Cerebellar nuclear complex (tissue), 1 donor: ENCODE measurements at places on chromosomes 16 and 17.

DNA sequence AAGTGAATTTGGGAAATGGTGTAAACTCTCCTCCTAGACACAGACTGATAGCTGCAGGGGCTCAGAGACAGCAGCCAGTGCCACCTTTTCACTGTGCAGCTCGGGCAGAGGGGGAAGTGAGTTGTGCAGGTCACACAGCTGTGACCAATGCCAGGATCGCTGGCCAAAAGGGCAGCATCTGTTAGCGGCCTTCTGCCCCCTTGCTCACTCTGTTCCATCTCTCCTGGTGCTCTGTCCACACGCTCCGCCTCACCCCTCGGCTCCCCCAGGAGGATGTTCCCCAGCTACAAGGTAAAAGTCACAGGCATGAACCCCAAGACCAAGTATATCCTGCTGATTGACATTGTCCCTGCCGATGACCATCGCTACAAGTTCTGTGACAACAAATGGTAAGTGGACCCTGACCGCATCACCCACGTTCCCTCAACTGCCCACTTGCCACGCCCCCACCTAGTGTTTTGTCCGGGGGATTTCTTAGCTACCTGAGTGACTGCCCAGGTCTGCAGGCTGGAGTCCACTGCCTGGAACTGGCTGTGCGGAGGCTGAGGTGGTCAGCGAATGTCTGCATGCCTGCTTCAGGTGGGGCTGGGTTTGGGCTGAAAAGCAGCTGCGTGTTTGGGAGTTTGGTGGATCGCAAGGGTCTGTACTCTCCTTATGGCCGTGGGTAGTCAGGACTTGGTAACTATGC, 13.5 kb downstream of the TBX4 start:
- no peak for DNase-seq

GRCh38 chr16:65728652-65729051, 606.8 kb upstream of the CDH11 start:
- no peak for DNase-seq

DNA sequence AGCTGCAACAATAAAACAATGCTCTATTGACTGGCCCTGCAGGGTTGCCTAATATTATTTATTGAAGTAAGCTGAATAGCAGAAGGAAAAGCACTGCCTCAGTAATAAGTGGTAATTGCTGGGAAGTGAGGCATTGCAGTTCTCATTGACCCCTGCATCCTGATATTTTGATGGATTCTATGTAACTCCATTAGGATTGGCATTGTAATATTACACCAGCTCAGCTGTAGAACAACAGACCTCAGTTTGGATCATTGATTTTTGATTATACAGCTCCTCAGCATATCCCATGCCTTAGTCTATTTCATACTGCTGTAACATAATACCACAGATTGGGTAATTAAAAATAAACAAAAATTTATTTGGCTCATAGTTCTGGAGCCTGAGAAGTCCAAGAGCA, 650.6 kb upstream of the SALL1 start:
- DNase-seq: no peak

DNA sequence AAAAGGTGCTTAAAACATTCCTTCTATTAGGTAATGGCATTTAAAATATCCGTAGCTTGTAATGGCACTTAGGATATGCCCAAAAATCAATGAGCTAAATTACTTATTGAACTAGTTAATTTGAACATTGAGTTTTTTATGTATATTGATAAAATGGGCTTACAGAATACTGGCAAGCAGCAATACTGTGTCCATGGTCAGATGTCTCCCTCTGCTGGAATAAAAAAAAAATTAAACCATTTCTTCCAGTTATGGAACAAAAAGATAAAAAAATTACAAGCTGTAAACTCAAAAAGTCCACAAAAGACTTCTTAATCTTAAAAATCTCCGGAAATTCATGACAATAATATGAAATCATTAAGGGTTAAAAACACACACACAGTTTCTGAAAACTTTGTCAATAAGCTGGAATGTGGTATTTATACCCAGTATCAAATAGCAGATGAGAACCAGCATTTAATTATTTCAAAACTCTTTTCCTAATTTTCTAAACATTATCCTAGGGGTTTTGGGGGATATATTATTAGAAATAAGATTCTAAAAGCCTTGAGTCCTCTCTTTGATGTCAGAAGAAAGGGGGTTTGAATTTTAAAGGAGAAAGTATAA, 21.5 kb upstream of the PSMD7 start:
- no peak for DNase-seq

DNA sequence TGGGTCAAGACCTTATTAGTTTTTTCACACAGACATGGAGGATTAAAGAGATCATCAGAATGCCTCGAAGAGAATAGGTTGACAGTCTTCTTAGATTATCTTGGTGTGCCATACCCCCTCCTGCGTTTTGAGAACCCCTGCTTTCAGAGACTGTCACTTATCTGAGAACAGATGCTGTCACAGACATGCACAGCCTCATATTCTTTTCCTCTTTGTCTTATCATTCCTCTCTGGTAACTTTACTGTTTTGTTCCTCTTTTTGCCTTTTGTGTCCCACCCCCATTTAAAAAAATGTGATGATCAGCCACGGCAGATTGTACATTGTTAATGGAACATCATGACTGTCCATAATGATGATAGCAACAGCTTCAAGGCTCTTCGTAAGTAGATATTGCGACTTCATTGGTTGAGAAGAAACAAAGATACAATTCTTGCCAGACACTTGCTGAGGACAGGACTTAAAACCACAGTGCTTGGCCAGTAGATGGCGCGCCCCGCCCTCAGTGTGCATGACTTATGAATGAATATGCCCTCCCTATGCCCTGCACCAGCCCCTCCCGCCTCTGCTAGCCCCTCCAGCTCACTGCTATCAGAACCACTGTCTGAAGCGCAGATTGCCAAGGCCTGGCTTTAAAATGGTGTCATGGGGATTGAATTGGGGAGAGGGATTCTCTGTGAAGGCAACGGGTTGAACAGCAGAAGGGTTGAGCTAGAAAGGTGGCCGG, 2.6 kb upstream of the PITPNC1 start:
- peak; percentile 55 for DNase-seq

DNA sequence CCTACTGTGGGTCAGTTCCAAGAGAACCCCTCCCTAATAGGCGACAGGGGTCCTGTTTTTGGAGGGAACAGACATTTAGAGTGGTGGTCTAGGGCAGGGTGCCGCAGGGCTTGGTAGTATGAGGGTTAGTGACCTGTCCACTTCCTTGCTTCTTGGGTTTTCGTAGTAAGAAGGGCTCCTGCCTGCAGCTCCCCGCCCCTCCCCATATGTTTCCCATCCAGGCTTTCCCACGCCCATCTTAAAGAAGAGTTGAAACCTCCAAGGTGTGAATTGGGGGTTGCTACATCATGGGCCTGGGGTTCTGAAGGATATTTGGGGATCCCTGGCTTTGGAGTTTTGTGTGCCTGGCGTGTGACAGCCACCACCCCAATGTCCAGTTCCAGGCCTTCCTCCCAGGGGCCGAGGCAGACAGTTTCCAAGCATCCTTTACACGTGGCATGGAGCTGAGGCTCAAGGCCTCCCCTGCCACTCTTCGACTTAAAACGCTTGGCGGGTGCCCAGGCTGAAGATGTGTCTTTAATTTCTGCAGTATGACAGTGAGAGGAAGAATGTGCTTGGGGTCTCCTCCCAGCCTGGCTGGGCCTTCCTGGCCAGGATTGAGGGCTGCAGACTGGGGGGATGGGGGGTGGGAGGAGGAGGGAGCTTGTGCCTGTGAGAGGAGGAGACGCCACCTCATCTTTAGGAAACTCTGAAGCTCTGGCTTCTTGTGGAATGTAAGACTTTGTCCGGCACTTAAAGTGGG, 2.3 kb upstream of the COL1A1 start:
- no peak for DNase-seq
